ENCODE measurements at places on chromosomes 4 and X.

DNA sequence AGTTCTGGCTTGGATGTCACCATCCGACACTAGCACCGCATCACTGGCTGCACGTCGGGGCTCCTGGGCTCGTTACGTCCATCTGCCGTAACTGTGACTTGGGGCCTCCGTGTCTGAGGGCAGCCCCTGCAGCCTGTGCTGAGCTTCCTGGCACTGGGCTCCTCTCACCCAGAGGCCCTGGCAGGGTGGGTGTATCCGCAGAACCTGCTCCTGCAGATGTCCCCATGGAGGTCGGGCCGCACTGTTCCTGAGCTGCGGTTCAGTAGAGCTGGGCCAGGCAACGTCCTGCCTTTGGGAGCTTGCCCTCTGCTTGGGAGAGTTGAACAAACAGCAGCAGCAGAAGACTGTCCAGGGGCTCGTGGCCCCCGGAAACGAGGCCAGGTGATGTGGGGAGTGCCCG is 71.4 kb downstream of the RGS12 start:
- DNase-seq = no peak

- no peak for DNase-seq
Measured at GRCh38 chr4:159071178-159071968, 31.5 kb upstream of the RAPGEF2 start.

DNA sequence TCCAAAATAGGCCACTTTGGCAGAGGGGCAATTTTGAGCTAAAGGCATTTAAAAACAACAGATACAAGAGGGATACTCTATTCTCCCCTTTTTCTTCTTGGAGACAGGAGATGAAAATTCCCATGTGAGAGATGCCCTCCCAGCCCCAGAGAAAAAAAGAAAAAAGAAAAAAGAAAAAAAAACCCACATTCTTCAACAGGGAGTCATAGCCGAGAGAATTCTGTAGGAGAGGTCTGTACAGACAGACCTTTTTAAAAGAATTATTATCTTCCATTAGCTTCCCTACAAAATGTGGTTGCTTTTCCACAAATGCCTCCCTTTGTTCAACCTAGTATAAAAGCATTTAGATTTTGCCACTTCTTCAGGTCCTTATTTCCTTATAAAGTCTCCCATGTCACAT is 89.9 kb downstream of the SPCS3 start:
- no peak for DNase-seq

- DNase-seq = no peak
Measured at GRCh38 chr4:156598138-156598681, 373.4 kb downstream of the PDGFC start.

DNA sequence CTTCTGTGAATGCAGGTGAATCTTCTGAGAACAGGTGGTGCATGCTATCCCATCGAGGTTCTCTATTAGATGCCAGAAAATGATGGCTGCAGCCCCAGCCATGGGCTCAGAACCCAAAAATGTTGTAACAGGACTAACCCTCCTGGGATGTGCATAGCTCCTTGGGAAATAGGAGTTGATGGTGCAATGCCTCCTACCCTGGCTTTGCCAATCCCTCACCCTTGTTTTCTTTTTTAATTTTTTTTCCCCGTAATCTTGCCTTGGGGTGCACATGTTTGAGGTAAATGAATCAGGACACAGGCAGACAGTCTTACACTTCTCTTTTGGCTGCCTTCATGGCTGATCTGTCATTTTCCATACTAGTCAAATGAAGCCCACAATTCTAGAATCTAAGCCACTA is 96.6 kb downstream of the KIT start:
- no peak for DNase-seq

GRCh38 chr4:45385306-45385705 is 659.0 kb upstream of the GNPDA2 start:
- DNase-seq = no peak

DNA sequence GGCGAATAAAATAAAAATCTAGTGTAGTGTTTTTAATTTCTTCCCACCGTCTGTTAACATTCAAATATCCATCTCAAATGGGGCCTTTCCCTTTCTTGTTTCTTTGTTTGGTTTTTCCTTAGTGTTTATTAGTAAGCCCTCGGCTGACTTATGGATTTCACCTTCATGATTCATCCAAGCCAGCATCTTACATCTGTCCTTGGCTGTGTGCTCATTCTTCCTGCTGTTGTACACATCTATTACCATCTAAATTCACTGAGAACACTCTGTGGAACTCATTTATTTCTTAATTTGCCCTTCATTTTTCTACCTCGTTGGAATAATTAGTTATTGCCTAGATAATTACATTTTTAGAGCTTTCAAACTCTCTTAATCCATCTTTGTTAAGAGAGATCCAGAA is 84.9 kb downstream of the SPCS3 start:
- DNase-seq = no peak

GRCh38 chrX:133229361-133229760 is 11.2 kb upstream of the TFDP3 start:
- no peak for DNase-seq

DNA sequence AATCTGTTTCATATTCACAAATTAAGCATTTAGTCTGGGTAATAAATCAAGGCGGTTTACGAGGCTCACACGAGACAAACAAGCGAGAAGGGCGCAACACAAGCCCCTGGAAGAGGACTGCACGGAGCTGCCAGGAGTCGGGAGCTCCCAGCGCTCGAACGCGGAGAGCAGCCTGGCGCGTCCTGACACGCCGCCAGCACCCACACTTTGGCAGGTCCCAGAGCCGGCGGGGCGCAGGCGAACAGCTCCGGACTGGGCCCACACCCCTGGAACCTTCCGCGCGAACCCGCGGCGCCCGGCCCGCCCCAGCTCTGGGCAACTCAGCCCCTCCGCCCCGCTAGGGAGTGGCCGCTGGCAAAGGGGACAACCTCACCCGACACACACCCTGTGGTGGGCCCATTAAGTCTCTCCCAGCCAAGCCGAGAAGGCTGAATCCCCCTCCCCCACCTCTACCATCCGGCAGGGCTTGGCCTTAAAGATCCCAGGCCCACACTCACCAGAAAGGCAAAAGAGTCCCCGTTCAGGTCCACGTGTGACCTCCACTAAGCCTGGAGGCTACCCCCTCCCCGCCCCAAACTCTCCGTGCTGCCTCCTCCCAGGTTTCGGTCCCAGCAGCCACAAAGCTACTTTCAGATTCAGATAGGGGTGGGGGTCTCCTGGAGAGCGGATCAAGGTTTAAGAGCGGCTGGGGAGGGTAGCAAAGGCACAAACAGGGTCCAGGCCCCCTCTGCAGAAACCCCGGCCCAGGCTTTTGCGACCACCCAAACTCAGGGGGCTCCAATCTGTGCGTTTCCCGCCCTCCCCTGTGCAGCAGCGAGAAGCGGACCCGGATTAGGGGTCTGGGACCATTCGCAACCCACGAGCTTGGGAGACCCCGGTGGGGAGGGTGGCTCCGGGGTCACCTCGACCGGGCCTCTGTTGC is 47.5 kb upstream of the BCOR start:
- no peak for DNase-seq

DNA sequence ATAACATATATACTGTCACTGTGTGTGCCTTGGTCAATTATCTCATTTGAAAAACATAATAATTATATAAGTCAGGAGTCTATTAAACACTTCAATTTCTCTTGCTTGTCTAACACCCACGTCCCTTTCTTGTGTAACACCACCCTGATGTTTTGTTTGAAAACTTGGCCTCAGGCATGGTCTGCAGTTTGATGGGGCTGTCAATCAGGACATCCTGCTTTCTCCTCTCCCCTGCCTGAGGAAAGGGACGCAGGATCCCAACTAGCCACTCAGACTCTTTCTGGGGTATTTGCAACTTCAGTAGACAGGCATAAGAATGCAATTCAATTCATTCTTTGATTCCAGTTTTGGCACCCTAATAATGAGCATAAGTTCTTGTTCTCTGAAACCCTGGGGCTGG is 48.8 kb downstream of the DKK2 start:
- DNase-seq = no peak

GRCh38 chr4:73864365-73864764 is 4.8 kb upstream of the CXCL1 start:
- no peak for DNase-seq

DNA sequence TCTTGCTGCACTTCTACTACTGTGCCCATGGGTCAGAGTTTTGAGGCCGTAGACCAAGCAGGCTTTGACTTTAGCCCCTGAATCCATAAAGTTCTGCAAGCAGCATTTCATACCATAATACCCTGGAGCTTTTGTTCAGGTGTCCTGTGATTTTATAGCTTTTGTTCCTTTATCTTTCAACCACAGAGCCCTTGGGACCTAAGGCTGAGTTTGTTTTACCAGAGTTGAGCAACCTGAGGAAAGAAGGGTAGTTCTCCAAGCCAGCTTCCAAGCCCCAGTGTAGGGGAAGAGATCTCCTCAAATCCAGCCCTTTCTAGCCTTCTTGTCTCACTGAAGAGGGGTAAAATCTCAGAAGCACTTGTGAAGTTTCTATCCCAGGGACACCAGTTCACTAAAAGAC is 35.1 kb downstream of the MAGED2 start:
- DNase-seq = no peak

- DNase-seq = no peak
Measured at GRCh38 chr4:16192631-16193518, 33.4 kb downstream of the TAPT1 start.

- no peak for DNase-seq
Measured at GRCh38 chr4:148444296-148445070, 2.3 kb upstream of the NR3C2 start.

DNA sequence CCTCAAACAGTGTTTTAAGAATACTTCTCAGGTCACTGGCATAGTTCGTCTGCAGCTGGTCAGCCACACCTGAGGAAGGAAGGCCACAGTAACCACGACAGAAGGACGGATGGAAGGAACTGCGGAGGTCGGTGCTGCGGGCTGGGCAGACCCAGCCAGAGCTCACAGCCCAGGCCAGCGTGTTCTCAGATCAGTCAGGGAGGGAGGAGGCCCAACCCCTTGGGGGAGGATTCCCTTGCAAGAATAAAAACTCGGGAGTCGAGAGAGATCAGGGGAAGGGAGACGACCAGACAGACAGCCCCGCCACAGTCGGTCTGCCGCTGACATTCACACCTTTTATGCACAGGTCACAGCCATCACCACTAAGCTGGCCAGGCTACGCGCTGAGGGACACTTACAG is 11.3 kb upstream of the MXD4 start:
- no peak for DNase-seq

- no peak for DNase-seq
Measured at GRCh38 chr4:146202665-146203064, 11.7 kb upstream of the REELD1 start.

DNA sequence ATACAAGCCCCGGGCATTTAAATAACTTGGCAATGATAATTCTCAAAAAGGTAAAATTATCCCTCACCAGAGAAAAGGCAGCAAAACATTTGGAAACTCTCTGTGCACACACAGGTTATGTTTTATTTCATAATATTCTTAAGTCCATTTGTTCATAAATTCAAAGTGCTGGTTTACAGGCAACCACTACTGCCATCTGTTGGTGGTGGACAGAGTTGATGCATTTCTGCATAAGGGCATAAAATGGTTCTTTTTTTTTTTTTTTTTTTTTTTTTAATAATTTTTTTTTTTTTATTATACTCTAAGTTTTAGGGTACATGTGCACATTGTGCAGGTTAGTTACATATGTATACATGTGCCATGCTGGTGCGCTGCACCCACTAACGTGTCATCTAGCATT is 31.5 kb upstream of the IL21 start:
- no peak for DNase-seq

GRCh38 chr4:52110171-52110570 is 59.1 kb downstream of the SPATA18 start:
- no peak for DNase-seq

GRCh38 chr4:70749313-70749712 is 27.5 kb downstream of the RUFY3 start:
- DNase-seq = no peak

DNA sequence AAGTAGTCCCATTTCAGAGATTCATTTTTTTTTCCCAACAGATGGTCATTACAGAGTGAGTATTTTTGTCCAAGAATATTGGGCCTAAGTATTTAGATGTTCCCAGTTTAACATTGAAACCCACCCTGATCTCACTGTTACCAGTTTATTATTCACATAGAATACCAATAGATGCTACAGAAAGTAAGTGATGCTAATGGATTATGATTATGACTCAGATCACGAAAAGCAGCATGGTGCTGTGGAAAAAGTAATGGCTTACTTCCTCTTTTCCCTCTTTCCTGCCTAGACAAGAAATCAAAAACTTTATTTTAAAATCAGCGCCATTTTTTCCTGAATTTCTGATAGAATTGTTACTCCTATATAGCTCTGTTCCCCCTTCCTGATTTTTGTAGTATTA is 51.9 kb downstream of the GSPT2 start:
- DNase-seq = no peak

DNA sequence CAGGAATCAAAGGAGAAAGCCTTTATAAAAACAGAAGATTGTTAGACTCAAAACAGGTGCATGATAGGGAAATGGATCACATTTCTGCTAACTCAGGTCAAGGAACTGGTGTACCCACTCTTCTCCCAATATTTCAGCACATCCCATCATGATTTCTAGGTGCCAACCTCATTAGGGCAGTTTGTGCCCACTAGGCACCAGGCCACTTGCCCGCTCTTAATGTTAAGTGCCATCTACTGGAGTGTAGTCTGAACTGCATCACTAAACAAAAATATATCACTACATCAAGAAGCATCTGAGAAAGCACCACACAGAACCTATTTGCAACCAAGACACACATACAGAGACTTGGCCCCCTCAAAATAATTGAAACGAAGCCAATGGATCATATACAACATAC is 140.4 kb upstream of the GRID2 start:
- no peak for DNase-seq

- DNase-seq = no peak
Measured at GRCh38 chr4:108428923-108429322, 191.5 kb upstream of the RPL34 start.

DNA sequence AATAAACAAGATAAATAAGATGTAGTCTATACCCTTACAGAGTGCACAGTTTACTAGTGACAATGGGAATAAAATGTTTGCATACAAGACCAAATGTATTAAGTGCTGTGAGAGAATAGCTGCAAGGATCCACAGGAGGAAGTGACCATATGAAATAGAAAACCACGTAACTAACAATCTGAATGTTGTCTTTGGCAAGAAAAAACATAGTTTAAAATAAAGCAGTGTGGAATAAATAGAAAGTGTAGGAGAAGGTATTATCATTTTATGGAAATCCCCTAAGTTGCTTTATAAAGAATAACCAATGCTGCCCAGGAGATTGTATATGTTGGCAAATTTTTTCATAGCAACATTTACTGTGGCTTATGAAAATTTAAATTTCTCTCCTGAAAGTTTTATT is 116.1 kb downstream of the PCDH7 start:
- no peak for DNase-seq

DNA sequence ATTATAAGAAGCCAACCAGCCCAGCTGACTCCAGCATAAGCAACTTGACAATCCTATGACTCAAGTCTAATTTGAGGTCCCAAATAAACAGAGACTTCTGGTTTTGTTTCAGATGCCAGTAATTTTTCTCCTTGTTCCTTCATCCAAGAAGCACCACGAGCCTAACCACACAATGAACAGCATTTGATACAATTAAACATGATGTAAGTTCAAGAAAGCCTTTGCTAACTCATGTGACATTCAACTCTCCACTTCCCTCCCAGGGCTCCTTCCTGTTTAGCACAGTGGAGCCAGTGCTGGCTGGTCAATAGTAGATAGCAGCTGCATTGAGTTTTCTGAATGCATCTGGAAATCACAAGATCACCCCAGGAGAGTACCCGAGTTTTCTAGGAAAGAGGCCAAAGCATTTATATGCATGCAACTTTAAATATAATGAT is 206.3 kb downstream of the ARHGAP24 start:
- no peak for DNase-seq

GRCh38 chrX:3711331-3711917 is 2.0 kb downstream of the PRKX start:
- DNase-seq = no peak

GRCh38 chrX:113651306-113651705 is 810.7 kb upstream of the AMOT start:
- DNase-seq = no peak

Data from stimulated activated CD4-positive, alpha-beta T cell treated with anti-CD3 and anti-CD28 coated beads, TNF-alpha, amount 100 ng/mL, for 1 hour (primary cell).